Lung (tissue), 17 donors: ENCODE measurements at places on chromosomes 12 and 14.

GRCh38 chr14:51844081-51844881, 16.1 kb upstream of the GNG2 start:
- no peaks in the 10 kb centered on the region for H3K36me3 ChIP-seq
- peaks cover 10% of the 10 kb centered on the region for H3K4me1 ChIP-seq
- no peak overlapping the region for H3K4me3 ChIP-seq
- no peak for DNase-seq
- no peak overlapping the region for H3K27ac ChIP-seq
- H3K27me3 ChIP-seq = no peaks in the 10 kb centered on the region

- no peaks in the 10 kb centered on the region for H3K4me1 ChIP-seq
- no peaks in the 10 kb centered on the region for H3K27me3 ChIP-seq
- no peak overlapping the region for H3K4me3 ChIP-seq
- H3K27ac ChIP-seq = no peak overlapping the region
These were observed 32.8 kb downstream of the PDZRN4 start for GRCh38 chr12:41220931-41221330.

DNA sequence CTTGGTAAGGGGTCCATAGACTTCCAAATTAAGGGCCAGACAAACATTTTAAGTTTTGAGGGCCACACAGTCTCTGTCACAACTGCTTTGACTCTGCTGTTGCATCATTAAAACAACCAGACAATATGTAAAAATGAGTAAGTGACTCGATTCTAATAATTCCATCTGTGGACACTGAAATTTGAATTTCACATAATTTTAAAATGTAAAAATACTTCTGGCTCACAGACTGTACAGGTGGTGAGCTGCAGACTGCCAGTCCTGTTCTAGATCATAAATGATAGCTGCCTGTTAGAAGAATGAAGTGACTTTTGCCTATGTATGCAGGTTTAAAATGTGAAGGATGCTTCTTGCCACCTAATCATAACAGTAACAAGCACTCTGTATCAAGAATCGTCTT, 15.7 kb downstream of the NUDT4 start:
- no peak for DNase-seq
- peaks cover 27% of the 10 kb centered on the region for H3K36me3 ChIP-seq
- H3K4me1 ChIP-seq = peaks cover 5% of the 10 kb centered on the region
- H3K27ac ChIP-seq = no peak overlapping the region
- no peak overlapping the region for H3K4me3 ChIP-seq

DNA sequence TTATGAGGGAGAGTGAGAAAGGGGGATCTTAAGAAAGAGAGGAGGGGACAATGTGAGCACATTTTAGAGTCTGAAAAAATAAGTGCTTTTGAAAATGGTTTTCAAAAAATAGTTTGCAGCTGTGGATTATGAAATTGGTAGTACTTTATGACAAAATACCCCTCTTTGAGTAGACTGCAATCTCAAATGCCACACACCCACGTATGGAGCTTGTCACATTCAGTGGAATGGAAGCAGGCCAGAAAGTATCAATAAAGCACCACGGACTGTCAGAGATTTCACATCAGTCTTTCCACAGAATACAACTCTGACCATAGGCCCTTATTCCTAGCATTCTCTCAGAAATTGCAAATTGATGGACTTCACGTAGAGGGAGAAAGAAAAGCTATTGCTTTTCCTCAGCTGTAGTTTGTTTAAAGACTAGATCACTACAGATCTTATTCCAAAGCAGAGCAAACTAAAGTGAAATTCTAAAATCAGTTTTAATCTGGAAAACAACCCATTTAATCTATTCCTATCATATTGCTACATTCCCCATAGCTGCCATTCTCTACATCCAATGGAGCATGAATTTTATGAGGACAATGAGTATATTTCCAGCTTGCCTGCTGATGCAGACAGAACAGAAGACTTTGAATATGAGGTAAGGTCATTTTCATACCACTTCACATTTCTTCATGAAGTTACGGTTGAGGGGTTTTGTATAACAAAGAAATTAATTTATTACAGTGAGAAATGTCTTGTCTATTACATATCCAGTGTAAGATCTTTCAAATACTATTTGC, 321.3 kb downstream of the PDZRN4 start:
- no peak for DNase-seq
- H3K36me3 ChIP-seq = no peaks in the 10 kb centered on the region
- no peaks in the 10 kb centered on the region for H3K4me1 ChIP-seq
- no peak overlapping the region for H3K4me3 ChIP-seq
- H3K27me3 ChIP-seq = no peaks in the 10 kb centered on the region
- H3K27ac ChIP-seq = no peak overlapping the region

DNA sequence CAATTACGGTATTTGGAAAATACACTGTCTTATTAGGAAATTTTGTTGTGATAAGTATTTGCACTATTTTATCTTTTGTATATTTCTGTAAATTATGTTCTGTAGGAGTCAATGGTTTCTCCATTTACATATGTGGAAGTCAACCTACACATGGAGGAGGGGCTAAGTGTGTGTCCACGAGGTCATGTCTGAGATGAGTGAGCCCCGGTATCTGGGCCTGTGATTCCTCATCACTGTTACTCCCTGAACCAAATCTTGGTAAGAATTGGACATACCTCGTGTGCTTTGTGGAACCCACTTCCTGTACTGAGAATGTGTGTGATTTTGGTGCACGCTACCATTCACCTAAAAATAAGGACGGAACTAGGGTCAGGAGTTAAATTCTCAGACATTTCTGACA, 1105.5 kb downstream of the TMEM121 start:
- no peak overlapping the region for H3K27ac ChIP-seq
- H3K36me3 ChIP-seq = no peaks in the 10 kb centered on the region
- H3K4me3 ChIP-seq = no peak overlapping the region
- DNase-seq = no peak

DNA sequence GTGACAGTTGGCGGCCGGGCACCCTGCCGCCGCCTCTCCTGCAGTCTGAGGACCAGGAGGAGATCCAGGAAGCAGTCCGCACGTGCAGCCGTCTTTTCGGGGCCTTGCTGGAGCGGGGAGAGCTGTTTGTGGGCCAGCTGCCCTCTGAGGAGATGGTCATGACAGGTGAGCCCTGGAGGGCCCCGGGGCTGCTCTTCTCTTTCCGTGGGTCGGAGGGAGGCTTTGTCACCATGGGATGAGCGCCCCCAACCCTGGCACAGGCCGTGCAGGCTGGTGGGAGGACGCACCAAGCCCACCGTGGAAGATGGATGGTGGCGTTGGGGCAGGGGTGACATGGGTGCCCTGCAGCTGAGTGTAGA, 532 bp downstream of the NOC4L start:
- peaks cover 21% of the 10 kb centered on the region for H3K4me1 ChIP-seq
- peak overlapping the region; percentile 82 for H3K27ac ChIP-seq
- H3K27me3 ChIP-seq = no peaks in the 10 kb centered on the region
- H3K4me3 ChIP-seq = peak overlapping the region; percentile 97
- H3K36me3 ChIP-seq = peaks cover 1% of the 10 kb centered on the region
